ENCODE measurements at places on chromosomes 6 and 20. TPM values are rescaled to one million over a fixed set of nuclear protein-coding genes. Genes with fewer than 3 reads are reported as not detected.

DNA sequence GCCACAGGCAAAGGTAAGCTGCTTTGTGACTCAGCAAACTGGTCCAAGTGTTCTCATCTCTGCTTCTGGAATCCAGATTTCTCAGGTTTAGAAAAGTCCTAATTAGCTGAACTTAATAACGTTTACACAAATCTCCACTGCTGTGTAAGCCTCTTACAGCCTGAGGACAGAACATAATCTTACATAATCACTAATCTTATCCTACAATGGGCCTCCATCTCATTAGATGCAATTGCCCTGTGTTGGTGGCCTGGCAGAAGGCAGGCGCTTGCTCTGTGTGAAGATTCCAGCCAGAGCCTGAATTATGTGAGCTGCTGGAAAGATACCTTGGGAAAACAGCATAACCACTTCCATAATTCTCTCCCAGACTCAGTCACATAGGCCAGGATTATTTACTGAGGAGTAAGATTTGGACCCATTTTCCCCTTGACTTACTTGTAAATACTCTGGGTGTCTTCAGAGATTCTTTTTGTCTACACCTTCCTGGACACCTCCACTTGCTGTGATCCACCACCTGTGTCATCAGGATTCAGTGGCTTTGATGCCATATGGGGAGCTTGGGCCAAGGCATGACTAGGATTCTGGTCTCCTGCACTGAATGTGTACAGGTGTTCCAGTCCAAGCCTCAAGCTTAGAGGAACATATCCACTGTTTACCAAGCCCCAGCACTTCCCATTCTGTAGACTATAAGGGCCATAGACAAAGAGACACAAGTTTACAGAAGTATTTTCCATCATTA is 104.4 kb downstream of the C6orf118 start:
- no peak for DNase-seq

GRCh38 chr20:59804347-59804746 is 129.1 kb downstream of the SYCP2 start:
- no peak for DNase-seq

GRCh38 chr20:40558212-40558611 is 130.8 kb downstream of the MAFB start:
- no peak for DNase-seq

- DNase-seq: no peak
Measured at GRCh38 chr6:36824253-36824652, 15.0 kb downstream of the CPNE5 start.

DNA sequence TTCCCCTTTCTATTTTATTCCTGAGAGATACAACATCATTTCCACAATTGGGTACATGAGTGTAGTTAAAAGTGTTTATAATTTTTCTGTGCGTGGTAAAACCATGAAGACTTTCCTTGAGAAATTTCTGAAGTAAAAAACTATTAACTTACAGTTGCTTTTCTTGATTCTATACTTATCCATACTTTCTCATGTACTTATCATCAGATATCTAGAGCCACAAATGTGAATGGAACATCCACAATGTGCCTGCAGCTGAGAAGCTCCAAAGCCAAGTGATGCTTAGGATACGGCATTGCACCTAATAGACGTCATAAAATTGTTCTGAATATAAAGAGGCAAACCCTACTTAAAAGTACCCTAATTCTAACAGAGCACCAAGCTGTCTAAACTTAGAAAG is 2.9 kb downstream of the FILIP1 start:
- no peak for DNase-seq

DNA sequence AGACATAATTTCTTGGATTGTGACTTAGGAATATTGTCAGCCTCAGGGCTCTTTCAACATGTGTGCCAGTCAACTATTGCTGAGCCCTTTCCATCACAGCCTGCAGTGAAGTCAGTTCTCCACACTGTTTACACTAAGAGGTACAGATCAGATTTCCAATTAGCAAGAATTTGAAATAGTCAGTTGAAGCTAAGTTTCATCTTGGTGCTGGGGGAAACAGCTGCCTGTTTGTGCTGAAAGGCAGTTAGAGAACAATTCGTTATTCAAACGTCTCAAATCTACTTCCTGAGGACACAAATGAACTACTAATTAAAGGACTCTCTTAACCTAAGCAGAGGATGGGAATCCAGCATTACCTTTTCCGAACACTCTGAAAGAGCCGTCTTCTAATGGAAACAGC is 25.9 kb downstream of the ADGRF1 start:
- DNase-seq: no peak

DNA sequence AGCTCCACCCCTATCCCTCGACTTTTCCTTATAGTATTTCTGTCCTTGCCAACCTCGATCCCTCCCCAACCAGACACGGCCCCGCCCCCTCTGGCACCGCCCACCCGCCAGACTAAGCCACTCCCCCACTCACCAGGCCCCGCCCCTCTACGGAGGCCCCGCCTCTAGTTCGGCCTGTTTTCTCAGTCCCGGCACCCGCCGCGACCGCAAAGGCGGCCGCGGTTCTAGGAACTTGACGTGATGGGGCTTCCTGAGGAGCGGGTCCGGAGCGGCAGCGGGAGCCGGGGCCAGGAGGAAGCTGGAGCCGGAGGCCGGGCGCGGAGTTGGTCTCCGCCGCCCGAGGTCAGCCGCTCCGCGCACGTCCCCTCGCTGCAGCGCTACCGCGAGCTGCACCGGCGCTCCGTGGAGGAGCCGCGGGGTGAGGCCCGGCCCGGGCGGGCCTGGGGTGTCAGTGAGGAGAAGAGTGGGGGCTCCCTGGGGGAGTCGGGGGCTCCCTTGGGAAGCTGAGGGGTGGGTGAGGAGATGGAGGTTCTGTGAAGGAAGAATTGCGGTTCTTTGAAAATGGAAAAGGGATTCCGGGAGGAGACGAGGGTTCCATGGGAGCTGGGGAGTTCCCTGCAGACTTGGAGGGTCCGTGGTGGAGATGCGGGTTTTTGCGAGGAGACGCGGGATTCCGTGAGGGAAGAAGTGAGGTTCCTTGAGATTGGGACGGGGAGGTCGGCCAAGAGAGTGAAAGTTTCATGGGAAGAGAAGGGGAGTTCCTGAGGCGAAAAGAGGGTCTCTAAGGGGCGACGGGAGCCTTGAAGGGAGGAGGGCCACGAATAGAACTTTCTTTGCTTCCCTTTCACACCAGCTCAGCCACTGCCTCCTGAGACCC is at the start of gene ACSS2:
Gene ACSS2, plus strand, starts transcription at position 207 of the 877 bp plus-strand sequence. Its CDS starts 34 bp downstream, at position 241.
- peak; percentile 87 for DNase-seq

- DNase-seq: no peak
Measured at GRCh38 chr20:24165301-24166122, 176.9 kb upstream of the GGTLC1 start.

GRCh38 chr6:44661221-44662008 is 273.9 kb downstream of the CDC5L start:
- no peak for DNase-seq

DNA sequence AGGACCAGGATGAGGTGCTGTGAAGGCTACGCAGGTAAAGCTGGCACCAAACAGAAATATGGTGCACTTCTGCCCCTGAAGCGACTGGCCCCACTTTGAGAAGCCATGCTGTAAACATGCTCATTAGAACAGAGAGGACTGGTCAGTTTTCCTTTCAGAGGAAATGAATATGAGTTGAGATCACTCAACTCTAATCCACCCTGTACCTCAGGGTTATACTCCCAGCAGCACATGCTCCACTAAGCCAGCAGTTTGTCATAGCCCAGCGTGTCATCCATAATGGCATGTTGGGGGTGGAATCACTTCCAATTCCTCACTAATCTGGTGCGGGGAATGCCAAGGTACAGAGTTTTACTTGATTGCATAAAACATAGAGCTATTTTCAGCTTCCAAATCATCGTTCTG is 98.1 kb downstream of the HIVEP2 start:
- no peak for DNase-seq

DNA sequence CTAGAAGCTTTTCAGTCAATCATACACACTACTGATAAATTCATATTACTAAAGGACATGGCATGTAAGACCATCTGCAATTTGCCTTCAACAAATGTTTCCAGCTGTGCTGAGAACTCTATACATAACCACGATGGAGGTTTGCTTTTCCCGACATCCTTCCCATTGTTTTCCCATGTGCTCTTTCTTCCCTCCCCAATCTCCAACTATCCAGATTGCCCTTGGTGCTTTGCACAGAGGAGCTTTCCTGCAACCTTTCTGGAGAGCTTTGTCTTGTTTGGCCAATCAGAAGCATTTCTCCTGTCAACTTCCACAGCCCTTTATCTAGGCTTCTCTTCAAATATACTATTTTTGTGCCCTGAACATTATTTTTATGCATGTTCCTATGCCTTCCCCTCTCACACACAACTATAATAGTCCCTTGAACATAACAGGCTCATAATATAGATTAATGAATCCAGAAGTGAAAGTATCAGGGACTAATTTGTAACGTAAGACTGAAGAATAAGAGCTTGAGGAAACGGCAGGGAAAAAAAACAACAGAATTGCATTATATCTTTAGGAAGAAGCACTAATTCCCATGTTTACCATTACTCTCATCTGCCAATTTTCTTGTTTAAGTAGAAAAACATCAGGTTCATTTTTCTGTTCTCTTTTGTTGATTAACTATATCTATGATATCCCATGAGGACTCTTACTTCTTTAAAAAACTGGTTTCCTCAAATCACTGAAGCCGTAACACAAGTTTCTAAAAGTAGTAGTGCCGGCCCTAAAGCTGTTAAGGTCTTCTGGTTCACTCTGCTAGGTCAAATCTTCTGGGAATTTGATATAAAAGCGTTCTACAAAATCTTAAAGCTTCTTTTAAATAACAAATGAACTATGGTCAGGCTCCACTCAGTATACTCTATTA is 20.1 kb downstream of the SMLR1 start:
- DNase-seq: no peak

- DNase-seq: no peak
Measured at GRCh38 chr6:137589067-137589848, 95.1 kb upstream of the OLIG3 start.

DNA sequence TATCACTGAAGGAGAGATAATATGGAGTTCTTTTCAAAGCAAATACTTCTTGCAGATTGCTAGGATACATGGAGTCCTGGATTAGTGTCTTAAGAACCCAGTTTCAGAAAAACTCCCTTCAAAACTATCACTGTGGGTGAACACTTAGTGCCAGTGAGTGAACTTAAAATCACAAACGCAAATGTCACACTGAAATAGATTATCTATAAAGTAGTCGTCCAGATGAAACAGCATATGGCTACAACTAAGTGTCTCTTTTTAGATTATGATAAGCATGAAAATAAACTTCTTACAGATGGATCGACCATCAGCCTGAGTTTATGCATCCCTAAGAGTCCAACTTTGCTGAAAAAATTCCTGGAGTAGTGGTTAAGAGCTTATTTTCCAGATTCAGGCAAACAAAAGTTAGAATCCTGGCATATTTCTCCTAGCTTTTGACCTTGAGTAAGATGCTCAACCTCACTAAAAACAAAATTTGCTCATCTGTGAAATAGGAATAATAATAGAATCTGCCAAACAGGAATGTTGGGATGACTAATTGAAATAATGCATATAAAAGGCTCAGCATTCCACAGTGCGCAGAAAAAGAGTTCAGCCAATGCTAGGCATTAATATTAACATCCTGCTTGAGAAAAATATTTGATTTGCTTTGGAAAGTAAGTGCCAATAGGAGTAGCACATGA is 70.4 kb downstream of the DOK5 start:
- DNase-seq: no peak

GRCh38 chr20:19427480-19427879 is 215.0 kb downstream of the SLC24A3 start:
- DNase-seq: no peak

GRCh38 chr6:139736325-139736906 is 362.0 kb upstream of the CITED2 start:
- DNase-seq: no peak

DNA sequence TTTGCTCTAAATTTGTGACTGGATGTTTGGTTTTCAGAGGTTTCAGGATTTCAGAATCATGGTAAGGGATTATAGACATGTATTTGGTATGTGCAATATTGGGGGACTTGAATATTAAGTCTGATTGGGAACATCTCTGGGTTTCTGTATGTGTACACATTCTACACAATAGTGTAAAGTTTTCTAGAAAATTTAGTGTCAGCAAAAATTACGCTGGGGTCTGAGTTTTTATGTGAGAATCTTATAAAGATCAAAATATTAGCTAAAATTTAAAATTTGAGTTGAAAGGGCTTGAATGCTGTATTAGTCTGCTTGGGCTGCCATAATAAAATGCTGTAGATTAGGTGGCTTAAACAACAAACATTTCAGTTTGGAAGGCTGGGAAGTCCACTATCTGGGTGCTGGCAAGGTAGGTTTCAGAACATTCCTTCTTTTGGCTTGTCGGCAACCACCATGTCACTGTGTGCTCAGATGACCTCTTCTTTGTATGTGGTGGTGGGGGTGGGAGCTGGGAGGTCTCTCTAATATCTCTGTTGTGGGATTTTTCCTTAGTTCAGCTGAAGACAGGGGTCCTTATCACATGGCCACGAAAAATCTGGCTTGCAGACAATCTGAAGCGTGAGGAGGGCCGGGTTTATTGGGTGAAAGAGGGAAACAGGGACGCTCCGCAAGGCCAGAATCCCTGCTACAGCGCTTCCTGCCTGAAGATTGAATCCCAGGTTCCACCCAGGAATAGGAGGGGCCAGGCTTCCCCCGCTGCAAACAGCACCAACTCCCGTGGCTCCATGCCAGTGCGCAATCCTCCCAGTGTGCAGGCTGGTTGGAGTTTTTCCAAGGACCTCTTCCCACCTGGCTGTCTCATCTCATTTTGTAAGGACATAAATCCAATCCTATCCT is 299.7 kb downstream of the PLCB1 start:
- DNase-seq: no peak

- no peak for DNase-seq
Measured at GRCh38 chr6:169953686-169954085, 202.3 kb downstream of the ERMARD start.

GRCh38 chr6:95601133-95601532 is 23.8 kb downstream of the MANEA start:
- no peak for DNase-seq

DNA sequence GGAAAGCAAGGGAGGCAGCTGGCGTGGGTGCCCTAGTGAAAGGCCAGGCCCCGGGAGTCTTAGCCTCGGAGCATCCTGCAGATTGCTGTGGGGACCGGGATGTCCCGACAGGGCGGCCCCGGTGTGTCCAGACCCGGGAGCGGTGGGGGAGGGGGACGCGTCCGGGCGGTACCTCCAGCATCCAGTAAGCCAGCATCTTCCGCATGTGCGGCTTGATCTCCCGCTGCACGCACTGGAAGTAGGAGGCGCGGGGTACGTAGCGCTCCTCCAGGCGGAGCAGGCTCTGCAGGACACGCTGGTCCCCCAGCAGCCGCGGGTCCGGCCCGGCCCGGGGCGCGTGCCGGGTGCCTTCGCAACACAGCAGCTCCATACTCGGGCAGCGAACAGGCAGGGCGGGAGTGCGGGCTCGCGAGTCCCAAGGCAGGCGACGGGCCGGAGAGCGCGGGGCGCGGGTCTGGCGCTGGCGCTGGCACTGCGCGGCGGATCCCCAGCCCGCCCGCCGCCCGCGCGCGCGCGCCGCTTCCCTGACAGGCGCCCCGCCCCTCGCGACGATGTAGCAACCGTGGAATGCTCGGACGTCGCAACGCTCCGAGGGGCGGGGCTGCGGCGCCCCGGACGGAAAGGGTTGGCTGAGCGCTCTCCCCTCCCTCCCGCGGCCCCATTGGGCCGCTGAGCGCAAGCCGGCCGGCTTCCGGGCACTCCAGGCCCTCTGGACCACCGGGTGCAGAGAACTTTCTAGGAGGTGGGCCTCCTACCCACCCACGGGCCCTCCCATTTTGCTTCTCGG is at the start of gene CCND3:
Gene CCND3, minus strand, starts transcription at position 529 of the 787 bp plus-strand sequence. Its CDS starts 159 bp downstream, at position 370.
- DNase-seq: peak; percentile 78

The NKX2-2 gene
- not detected for polyA plus RNA-seq

The GINS1 gene
- polyA plus RNA-seq: 19.3 TPM

The FAM83C gene
- polyA plus RNA-seq: not detected

The DNAH8 gene
- polyA plus RNA-seq: 0.42 TPM

The PGC gene
- 0.26 TPM for polyA plus RNA-seq

The HLA-DMA gene
- 15.0 TPM for polyA plus RNA-seq

The PNLDC1 gene
- polyA plus RNA-seq: 0.12 TPM

The BMP7 gene
- 75.5 TPM for polyA plus RNA-seq
